Dermis blood vessel endothelial cell (primary cell): ENCODE measurements at places on chromosomes 7 and 10. TPM values are rescaled to one million over a fixed set of nuclear protein-coding genes. Genes with fewer than 3 reads are reported as not detected.

Gene PRLHR
- not detected in 2 replicates for total RNA-seq

GRCh38 chr10:96626795-96627194 is 40.0 kb upstream of the TM9SF3 start:
- no peak for DNase-seq

DNA sequence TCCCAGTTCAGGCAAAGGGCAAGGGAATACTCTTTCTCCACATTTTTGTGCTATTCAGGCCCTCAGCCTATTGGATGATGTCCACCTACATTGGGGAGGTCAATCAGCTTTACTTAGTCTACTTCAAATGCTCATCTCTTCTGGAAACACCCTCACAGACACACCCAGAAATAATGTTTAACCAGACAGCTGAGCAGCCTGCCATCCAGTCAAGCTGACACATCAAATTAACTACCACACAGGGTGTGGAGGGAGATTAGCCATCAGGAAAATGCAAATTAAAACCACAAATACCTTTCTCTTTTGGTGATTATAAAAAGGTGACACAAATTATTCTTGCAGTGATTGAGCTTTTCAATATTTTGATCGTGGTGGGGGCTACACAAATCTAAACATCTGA is 74.7 kb upstream of the FZD8 start:
- DNase-seq = no peak

Gene PNLIPRP3
- total RNA-seq = under 0.01 TPM in 1 of 2 replicates, not detected in the other

Gene MSS51
- 0.84 and 1.5 TPM in 2 replicates for total RNA-seq

Gene SLC13A1
- total RNA-seq = not detected in 2 replicates

- no peak for DNase-seq
These were observed 404.6 kb downstream of the LRMDA start for GRCh38 chr10:75836064-75836463.

GRCh38 chr7:23971031-23971430 is 261.0 kb downstream of the STK31 start:
- DNase-seq = no peak

DNA sequence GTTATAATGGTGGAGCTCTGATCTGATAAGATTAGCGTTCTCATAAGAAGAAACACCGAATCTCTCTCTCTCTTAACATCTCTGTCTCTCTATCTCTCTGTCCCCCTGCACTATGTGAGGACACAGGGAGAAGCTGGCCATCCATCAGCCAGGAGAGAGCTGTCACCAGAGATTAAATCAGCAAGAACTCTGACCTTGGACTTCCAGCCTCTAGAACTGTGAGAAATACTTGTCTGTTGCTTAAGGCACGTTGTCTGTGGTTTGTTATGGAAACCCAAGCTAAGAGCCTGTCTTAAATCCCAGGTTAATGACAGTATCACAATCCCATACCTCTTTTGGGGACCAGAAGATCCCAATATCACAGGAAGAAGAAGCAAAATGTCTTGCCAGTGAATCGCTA is 132.0 kb upstream of the AKR1E2 start:
- no peak for DNase-seq

Gene CRYGN
- not detected in 2 replicates for total RNA-seq

Gene MET
- total RNA-seq = 66.4 and 113 TPM in 2 replicates

Gene UNCX
- total RNA-seq = not detected in 2 replicates

- no peak for DNase-seq
These were observed 48.6 kb downstream of the ARHGAP21 start for GRCh38 chr10:24674892-24675632.

- no peak for DNase-seq
These were observed 20.3 kb upstream of the BNIP3 start for GRCh38 chr10:132002004-132002403.

- DNase-seq = no peak
These were observed 125.3 kb downstream of the SAMD9 start for GRCh38 chr7:92992483-92992882.

DNA sequence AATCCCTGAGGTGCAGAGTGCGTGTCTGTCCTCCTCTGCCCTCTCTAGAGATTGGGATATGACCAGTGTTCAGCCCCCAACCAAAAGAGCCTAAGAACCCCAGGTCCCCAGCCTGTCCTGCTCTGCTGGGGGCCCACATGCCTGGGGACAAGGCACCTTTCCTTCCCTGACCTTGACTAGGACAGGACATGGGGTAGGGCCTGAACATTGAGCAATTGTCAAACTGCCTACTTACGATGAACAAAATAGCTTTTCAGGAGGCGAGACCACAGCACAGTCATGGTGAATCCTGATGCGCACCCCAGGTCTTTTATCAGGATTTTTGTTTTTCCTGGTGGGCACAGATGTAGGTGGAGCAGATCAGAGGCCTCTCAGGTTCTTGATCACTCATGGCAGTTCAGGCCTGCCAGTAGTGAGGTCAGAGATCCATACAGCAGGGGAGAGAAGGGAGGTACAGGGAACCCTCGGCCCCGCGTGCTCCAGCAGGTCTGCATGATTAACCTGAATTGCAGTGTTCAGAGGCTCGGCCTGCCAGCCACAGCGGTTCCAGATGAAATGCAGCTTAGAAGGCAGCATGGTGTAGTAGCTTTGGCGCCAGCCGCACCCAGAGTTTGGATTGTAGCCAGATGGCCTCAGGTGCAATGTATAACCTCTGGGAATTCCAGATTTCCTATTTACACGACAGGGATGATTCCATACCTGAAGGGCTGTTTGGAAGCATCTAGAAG is 191.3 kb downstream of the CUX1 start:
- DNase-seq = no peak

DNA sequence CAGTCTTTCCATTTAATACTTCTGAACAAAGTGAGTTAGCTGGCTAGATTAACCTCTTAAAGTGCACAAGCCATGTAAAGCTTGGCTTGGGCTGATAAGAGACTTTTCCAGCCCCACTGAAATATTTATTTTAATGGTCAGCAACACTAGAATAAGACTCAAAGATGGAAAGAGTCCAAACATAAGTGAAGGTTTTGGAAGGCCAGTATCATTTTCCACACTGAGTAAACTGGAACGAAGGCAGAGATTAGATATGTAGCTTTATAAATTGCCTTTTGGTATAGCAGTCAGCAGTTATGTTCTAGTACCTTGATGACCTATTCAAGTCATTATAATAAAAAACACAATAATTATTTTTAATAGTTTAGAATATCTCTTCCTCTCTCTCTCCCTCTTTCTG is 102.2 kb downstream of the HDAC9 start:
- no peak for DNase-seq

- no peak for DNase-seq
These were observed 732.7 kb upstream of the AUTS2 start for GRCh38 chr7:68865351-68866199.

- no peak for DNase-seq
These were observed 145.6 kb downstream of the PFKFB3 start for GRCh38 chr10:6348096-6348874.
